Stimulated activated CD4-positive, alpha-beta T cell treated with anti-CD3 and anti-CD28 coated beads, Interleukin-15, amount 100 ng/mL, for 24 hours (primary cell): ENCODE measurements at places on chromosomes 16 and 17.

DNA sequence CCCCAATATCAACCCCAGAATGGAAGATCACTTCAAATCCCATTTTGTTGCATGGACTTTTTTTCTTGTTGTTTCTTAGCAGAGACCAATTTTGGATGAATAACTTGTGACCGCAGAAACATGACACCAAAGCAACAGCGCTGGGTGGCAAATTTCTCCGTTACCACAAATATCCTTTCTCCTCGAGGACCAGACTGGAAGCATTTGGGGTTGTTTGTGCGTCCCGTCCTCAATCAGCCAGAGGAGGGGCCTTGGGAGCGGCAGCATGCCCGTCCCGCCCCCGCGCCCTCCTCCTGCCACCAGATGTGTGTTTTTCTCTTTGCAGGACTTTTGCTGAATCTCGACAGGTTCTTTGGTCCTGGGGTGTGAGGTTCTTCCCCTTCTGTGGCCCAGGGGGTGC is 282.5 kb upstream of the FOXF1 start:
- DNase-seq, result no peak

GRCh38 chr16:88736088-88736487 is 29.8 kb downstream of the CTU2 start:
- no peak for DNase-seq

- no peak for DNase-seq
Observed at GRCh38 chr16:3673676-3674377, 19.3 kb downstream of the DNASE1 start.

GRCh38 chr17:55672585-55673501 is 49.8 kb downstream of the TMEM100 start:
- DNase-seq, result peak; percentile 3

GRCh38 chr16:31401436-31401835 is 8.3 kb downstream of the ITGAD start:
- no peak for DNase-seq

DNA sequence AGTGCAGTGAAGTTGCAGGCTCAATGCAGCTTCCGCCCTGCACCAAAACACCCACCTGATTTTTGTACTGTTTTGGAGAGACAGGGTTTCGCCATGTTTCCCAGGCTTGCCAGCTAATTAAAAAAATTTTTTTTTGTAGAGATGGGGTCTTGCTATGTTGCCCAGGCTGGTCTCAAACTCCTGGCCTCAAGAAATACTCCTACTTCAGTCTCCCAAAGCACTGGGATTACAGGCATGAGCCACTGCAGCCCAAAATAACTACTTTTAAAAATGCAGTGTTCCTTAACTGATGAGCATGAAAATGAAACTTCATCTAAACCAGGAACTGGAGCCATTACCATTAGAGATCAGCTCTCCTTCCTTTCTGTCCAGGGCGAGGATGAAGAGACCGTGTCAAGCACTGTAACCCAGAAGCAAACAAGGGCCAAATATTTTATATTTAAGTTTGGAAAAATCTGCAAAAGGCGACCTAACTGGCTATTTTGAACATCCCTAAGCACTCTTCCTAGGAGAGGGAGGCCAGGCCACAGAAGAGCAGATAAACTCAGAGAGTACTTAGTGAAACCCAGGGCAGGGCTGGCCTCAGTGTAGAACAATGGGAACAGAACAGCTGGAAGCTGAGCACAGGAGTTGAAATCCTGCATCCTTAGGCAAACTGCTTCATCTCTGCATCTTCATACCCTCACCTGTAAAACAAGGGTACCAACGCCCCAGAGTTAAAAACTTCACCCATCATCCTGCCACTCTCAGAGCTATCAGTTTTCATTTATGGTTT is 24.0 kb downstream of the CREBBP start:
- no peak for DNase-seq

DNA sequence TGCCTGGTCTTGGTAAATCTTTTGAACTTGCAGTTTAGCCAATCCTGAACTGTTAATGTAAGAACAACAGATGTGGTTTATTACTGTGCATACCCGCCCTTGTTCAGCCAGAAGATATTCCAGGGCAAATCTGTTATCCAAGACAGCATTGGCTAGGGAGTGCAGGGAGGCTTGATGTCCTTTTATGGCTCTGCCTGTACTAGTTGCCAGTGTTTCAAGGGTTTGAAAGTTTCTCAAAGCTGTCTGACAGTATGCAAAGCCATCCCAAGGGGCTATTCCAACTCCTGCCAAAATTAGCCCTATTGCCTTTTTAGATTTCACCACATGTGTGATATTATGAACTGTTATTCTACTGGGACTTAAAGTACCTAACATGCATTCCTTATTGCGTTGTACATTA is 30.1 kb downstream of the LCMT1 start:
- DNase-seq, result no peak

GRCh38 chr17:10050597-10051101 is 145.6 kb upstream of the RCVRN start:
- DNase-seq, result no peak

DNA sequence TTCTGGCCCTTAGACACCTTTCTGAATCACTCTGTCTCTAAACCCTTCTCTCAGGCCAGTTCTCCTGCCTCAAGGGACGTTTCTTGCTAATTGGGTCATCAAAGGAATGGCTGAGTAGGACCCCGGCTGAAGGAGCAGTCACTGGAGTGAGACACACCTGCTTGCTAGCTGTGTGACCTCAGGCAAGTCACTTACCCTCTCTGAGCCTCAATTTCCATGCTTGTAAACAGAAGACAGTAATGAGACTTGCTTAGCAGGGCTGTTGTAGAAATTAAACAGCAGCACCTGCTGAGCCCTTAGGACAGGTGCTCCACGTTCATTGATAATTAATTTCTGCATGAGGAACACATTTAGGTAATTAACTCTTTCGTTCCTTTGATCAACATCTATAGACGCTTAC is 6.8 kb downstream of the CIBAR2 start:
- DNase-seq, result no peak

GRCh38 chr17:57456622-57457021 is 200.3 kb downstream of the MSI2 start:
- no peak for DNase-seq
